ENCODE measurements at places on chromosomes 11 and 22.

GRCh38 chr22:47716890-47717615, 954.6 kb downstream of the TBC1D22A start:
- DNase-seq: no peak

GRCh38 chr22:19287889-19288288, 3.6 kb downstream of the CLTCL1 start:
- DNase-seq: no peak

- DNase-seq: no peak
These were observed 18.1 kb downstream of the NPAT start for GRCh38 chr11:108204376-108204775.

- no peak for DNase-seq
These were observed 172.8 kb downstream of the FAM181B start for GRCh38 chr11:82560836-82561235.

DNA sequence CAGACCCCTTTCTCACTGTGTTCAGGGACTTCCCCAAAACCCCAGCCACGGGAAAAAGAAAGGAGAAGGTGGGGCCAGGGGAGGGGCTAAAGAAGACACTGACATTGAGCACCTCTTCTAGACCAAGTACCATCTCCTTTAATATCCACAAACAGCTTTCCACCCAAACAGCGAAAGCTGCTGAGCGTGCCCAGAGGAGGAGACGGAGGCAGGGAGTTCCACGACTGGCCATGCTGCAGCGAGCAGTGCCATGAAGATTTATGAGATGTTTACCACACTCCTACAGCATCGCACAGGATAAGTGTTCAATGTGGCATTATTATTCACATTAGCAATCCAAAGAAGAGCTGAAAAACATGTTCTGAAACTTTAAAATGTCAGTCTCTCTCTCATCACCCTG, 127.4 kb downstream of the LARGE1 start:
- no peak for DNase-seq

GRCh38 chr11:82750643-82751139, 17.0 kb upstream of the FAM181B start:
- DNase-seq: no peak

GRCh38 chr22:46843821-46844255, 81.4 kb downstream of the TBC1D22A start:
- no peak for DNase-seq

- DNase-seq: no peak
These were observed 2.6 kb upstream of the APOL6 start for GRCh38 chr22:35645646-35646045.

- peak; percentile 33 for DNase-seq
These were observed 102.6 kb downstream of the RELT start for GRCh38 chr11:73478737-73479347.

- no peak for DNase-seq
These were observed 5.0 kb downstream of the HEPACAM start for GRCh38 chr11:124930799-124931198.

GRCh38 chr11:101407324-101407723, 176.5 kb downstream of the TRPC6 start:
- no peak for DNase-seq

DNA sequence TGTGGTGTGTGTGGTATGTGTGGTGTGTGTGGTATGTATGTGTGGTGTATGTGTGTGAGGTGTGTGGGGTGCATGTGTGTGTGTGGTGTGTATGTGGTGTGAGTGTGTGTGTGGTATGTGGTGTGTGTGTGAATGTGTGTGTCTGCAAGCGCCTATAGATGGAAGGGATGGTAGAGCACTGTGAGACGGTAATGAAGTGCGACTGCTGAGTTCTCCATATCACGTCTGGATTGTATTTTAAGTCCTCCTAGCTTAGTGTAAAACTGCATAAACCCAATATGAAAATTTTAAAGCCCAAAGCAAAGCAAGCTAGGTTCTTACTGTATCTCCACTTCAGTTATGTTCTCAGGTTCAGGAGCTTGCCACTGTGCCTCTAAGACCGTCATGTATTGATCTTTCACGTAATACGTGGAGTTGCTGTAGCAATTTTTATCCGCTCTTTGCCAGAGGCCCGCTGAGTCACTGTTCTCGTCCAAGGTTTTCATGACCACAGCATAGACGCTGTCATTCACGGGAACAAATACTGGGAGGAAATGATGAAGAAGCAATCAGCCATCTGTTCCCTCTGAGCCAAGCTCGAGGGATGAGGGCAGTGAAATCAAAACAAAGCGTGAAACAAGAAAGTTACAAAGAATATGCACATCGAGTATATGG, 5.5 kb downstream of the PLET1 start:
- no peak for DNase-seq
